ENCODE measurements at places on chromosomes 3 and 15.

DNA sequence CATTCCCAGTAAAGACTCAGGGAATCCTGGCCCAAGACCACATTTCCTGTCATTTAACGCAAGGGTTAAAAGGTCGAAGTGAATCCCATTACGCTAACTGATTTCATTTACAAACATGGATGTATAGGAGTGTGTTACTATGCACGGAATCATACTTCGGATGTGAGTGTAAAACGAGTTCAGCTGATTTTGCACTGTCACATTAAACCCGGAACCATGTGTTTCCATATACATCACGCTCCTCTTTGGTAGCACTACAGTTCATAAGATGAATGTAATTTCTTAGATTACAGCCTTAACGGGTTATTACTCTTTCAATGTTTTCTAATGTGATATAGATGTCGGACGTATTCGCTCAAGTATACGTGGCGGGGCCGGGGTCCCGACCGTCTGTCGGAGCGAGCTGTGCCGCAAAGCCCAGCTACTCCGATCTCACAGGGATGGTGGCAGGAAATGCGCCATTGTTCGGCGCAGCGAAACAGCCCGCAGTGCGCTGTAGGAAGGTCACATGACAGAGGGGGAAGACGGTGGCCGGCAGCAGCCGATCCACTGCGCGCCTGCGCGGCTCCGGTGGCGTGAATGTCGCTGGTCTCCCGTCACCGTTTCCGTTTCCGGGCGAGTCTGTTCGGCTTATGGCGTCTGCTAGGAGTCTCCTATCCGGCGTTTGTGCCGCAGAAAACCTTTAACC is 97.3 kb downstream of the NPAP1 start:
- peak; percentile 52 for DNase-seq

DNA sequence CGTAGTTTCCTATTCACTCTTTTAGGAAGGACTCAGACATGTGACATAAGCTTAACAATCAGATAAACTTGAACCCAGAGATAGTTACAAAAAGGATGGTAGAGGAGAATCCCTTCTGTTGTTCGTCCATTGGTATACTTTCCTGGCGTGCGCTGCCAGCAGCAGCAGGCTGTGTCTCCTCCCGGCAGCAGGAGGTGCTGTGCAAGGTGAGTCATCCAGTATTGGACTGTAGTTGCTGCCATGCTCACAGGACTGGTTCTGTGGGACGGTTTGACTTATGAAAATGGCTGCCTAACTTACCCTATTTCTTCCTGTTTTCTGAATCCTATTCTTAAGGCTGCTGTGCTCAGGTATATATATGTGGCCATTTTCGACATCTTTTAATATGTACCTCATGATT is 253.4 kb upstream of the LRRC3B start:
- no peak for DNase-seq

DNA sequence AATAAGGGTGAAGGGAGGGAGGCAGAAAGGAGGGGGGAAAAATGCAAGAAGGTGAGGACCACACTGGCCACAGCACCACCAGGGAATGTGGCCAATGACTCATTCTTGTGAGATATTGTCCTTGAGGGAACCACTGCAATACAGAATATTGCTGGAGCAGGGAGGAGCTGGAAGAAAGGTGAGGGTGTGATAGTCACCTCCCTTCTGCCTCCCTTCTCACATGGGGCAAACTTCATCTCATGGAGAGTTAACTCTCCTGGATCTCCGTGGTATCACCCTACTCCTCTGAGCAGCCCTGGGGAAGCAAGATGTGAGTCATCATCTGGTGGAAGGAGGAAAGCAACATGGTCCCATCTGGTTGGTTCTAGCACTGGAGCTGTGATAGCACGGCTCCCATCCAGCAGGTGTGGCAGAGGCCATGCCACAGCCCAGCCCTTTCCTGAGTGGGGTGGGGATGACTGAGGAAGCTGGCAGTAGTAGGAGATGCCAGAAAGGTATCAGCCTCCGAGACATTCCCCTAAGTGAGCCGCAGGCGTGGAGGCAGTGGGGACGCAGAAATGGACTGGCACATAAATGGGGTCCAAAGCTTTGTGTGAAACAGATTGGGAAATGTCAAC is 115.9 kb upstream of the LPP start:
- no peak for DNase-seq

- DNase-seq, result no peak
These were observed 508.6 kb upstream of the SUCLG2 start for GRCh38 chr3:68163062-68163461.

DNA sequence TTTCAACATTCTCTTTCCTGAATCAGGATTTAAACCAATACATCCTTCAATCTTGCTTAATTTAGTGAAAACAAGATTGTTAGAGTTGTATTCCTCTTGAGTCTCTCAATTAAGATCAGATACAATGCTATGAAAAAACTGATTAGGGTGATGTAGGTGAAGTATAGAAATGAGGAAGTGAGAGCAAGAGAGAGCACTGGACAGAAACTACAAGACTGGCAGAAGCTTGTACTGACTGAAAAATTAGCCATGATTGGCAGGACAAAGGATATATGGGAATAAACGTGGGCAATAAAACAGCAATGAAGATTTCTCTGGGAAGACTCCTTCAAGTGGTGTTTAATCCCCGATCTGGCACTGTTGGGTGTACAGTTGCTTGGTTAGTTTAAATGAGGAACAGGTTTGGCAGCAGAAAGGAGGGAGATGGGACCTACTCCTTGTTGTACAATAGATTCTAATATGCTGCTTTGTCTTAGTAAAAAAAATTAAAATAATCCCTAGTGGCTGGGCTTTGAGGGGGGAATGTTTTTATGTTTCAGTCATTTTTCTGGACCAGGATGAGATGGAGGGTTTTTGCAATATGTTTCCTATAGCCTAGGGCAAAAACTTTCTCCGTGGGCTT is 252.7 kb downstream of the SLC9A9 start:
- DNase-seq, result no peak

- no peak for DNase-seq
These were observed 224.8 kb upstream of the HES1 start for GRCh38 chr3:193910886-193911738.

- DNase-seq, result no peak
These were observed 15.3 kb downstream of the FLNB start for GRCh38 chr3:58023531-58023930.

- no peak for DNase-seq
These were observed 14.9 kb upstream of the TMCC1 start for GRCh38 chr3:129908417-129908816.

GRCh38 chr3:188180114-188180513 is 26.2 kb downstream of the LPP start:
- no peak for DNase-seq

DNA sequence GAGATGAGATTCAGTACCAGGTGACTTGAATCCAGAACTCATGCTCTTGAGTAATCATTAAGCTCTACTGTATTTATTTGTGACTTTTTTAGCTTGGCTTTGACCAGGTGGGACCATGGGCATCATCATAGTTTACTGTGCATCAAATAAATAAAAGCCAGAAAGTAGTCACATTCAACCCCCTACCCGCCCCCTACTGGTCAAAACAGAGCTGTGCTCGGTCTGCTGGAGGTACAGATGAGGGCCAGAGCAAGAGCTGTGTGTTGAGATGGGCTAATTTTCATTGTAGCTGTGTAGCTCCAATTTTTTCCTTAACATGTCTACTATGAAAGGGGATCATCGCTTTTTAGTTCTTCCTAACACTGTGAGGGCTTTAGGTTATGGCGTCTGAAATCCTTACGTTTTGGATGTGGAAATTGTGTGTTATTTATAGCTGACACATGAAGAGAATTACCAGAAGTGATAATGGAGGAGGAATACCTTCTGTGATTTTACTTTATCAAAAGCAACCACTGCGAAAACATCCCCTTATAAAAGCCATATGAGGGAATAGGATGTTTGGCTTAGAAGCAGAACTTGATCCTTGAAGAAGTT is 375.1 kb downstream of the PTPRG start:
- DNase-seq, result no peak

GRCh38 chr15:39555885-39556284 is 25.0 kb upstream of the THBS1 start:
- DNase-seq, result no peak

GRCh38 chr3:186534113-186534669 is 10.0 kb downstream of the CRYGS start:
- peak; percentile 49 for DNase-seq

GRCh38 chr3:6736836-6737629 is 123.9 kb upstream of the GRM7 start:
- no peak for DNase-seq

DNA sequence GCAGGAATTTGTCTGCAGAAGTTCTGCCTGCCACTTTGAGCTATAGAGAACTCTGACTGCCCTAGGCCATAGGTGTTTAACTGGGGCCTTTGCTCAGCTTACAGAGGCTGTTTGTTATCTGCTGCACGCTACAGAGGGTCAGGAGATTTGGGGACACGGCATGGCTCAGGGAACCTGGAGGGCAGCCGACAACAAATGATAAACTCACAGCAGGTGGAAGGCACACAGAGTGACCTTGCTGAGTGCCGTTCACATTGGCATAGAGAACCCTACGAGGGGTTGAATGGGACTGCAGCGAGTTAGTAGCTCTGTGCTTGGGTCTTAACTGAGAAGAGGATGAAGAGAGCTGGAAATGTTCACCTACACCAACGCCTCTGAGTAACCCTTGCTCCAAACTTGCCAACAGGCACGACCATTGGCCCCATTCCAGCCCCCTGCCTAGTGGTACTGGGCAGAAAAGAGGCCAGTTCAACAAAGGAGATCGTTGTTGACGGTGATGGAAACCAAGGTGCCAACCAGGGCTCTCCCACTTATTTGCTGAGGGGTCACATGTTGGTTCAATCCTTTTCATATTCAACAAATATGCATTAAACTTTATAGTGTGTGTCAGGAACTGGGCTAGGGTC is 301.1 kb downstream of the NTRK3 start:
- no peak for DNase-seq

DNA sequence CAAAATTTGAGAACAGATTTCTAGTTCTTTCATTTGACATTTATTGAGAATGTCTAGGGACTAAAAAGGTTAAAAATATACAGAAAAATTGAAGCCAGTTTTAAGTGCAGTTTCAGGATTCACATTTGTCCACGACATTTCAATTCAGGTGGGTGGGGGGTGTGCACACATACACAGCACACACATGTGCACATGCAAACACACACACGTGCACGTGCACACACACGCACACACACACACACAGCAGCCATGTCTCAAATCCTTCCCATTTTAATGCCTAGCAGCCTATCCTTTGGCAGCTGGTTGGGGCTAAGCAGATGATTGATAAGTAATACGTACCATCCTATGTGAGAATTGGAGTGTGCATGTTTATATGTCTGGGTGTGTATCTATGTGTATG is 238.3 kb upstream of the TRIM42 start:
- DNase-seq, result no peak

- no peak for DNase-seq
These were observed 11.2 kb upstream of the ABTB1 start for GRCh38 chr3:127661600-127661999.

GRCh38 chr15:28955160-28955992 is 69.6 kb downstream of the APBA2 start:
- DNase-seq, result no peak

- no peak for DNase-seq
These were observed 5.3 kb upstream of the REC114 start for GRCh38 chr15:73437543-73438109.

DNA sequence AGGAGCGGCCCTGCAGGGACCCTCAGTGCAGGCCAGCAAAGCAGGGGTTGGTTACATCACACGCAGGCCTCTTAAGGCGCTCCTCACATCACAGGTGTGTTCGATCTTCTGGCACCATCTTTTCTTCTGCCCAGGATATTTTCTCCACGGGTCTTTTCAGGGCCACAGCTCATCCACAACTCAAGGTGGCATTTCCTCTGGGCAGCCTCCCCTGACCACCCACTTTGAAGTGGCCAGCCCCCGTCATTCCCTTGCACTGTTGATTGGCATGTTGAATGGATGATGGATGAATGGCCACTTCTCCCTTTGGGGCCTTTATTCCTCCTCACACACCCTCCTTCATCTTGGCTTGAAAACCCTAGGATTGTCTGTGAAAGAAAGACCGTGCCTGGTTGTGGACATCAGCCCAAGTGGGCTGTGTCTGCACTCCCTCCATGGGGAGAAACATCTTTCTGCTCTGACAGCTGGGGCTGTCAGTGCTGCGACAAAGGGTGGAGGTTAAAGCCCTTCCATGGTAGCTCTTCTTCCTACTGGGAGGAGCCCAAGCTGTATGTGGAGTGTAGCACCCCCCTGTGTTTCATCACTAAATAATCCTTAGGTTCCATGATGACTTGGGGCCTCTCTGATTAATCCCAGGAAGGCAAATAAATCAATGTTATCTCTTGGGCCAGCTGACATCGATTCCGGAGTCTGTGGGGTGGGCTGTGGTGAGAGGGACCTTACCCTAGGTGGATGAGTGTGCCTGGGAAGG is 102.5 kb downstream of the EPHB1 start:
- no peak for DNase-seq

DNA sequence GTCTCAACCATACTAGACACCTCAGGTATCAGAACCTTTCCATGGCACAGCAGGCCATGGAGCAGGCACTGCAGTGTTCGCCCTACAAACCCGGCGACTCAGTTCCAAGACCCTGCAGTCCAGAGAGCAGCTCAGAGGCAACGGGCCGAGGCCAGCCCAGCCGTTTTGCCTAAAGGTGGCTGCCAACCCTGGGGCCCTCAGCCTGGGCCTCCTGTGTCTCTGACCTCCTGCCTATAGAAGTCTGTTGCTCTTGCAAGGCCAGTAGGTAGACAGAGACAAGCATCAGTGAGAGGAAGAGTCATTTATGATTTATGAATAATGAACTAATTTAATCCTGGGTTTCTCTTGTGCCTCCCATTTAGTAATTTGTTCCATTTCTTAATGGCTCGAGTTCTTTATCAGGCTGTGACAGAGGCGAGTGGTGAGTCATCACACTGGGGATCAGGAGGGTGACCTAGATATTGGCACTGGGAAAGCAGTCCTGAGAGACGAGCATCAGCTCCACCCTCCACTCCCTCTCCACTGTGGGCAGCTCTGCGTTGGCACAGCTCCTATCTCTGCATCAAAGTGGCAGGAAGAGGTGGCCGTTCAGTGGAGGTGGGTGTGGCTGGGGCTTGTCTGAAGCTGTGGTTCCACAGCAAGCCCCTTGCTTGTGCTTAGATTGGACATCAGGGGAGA is 79.8 kb downstream of the ABHD5 start:
- no peak for DNase-seq

DNA sequence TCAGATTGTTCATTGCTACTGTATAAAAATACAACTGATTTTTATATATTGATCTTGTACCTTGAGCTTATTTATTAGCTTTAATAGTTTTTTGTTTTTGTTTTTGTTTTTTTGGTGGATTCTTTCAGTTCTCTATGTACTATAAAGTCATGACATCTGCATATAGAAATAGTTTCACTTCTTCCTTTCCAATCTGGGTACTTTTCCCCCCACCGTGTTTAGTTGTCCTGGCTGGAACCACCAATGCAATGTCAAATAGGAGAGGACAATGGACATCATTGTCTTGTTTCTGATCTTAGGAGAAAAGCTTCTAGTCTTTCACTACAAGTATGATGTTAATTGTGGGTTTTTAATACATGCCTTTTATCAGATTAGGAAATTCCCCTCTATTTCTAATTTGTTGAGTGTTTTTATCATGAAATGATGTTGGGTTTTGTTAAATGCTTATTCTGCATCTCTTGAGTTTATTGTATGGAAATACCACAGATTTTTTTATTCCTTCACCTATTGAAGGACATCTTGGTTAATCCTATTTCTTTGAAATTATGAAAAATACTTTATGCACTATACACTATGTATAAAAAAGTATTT is 2.8 kb upstream of the XCR1 start:
- DNase-seq, result no peak

- DNase-seq, result no peak
These were observed 328.4 kb upstream of the DPH6 start for GRCh38 chr15:35874260-35874905.
